ENCODE measurements at places on chromosomes 2 and 18.

- no peak for DNase-seq
These were observed 30.0 kb downstream of the MRPL35 start for GRCh38 chr2:86229221-86229620.

DNA sequence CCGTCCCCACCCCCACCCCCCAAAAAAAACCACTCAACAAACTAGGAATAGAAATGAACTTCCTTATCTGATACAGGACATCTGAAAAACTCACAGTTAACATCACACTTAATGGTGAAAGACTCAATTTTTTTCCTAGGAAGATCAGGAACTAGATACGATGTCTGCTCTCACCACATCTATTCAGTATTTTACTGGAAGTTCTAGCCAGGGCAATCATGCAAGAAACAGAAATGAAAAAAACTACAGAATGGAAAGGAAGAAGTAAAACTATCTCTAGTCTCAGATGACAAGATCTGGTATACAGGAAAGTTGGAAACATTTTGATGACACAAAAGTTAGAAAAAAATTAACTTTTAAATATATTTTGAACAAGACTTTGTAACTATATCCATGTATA is 114.4 kb upstream of the FZD5 start:
- DNase-seq, result no peak

- DNase-seq, result no peak
These were observed 125.8 kb downstream of the TANC1 start for GRCh38 chr2:159094173-159094737.

DNA sequence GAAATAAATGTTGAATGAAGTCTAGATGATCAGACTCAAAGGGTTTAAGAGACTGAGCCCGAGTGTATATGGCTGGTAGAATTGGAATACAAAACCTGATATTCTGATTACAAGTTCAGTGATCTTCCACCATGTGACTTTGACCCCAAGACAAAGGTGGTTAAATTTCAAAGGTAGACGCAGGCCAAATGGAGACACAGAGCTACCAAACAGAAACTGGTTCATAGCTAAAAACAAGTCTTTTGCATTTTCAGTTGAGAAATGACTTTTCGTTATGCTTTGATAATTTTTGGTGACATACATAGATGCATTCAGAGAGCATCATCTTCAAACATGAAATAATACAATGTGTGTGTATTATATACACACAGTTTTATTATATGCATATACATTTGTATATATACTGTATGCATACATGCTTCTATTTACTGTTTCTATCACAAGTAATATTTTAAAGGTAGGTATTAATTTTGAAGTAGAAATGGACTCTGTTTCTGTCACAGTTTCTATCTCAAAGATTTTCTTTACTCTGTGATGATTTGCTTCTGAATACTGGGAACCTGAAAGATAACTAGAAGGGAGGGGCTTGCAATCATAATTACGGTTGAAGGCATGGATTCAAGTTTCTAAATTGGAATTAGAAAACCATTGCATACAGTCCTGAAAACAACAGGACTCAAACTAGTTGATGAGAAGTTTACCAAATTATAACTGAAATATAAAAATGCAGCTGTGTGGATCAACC is 142.3 kb downstream of the ABCA12 start:
- DNase-seq, result no peak

DNA sequence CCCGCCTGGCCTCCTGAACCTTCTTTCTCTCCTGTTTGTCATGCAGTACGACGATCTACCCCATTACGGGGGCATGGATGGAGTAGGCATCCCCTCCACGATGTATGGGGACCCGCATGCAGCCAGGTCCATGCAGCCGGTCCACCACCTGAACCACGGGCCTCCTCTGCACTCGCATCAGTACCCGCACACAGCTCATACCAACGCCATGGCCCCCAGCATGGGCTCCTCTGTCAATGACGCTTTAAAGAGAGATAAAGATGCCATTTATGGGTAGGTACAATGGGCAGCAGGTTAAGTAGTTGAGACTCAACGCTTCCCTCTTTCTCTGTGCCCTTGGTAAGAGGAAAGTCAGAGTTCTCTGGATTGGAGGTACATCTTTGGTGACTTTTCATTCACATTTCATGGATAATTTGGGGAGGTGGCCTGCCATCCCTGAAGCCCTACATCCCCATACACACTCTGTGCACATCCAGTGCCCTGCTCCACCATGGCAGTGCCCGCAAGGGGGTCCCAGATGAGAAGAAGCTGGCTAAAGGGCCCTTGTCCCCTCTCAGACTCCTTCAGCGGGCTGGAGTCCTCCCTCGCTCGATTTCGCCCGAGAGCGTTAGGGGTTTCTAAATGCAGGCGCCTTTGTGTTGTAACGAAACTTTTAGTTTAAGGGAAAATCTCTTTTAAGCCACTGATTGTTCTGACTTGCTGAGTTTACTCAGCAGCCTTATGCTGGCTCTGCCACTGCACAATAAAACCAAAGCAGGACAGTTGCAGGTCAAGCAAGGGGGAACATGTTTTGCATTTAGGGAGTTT is 3.0 kb downstream of the MEIS1 start:
- DNase-seq, result no peak

DNA sequence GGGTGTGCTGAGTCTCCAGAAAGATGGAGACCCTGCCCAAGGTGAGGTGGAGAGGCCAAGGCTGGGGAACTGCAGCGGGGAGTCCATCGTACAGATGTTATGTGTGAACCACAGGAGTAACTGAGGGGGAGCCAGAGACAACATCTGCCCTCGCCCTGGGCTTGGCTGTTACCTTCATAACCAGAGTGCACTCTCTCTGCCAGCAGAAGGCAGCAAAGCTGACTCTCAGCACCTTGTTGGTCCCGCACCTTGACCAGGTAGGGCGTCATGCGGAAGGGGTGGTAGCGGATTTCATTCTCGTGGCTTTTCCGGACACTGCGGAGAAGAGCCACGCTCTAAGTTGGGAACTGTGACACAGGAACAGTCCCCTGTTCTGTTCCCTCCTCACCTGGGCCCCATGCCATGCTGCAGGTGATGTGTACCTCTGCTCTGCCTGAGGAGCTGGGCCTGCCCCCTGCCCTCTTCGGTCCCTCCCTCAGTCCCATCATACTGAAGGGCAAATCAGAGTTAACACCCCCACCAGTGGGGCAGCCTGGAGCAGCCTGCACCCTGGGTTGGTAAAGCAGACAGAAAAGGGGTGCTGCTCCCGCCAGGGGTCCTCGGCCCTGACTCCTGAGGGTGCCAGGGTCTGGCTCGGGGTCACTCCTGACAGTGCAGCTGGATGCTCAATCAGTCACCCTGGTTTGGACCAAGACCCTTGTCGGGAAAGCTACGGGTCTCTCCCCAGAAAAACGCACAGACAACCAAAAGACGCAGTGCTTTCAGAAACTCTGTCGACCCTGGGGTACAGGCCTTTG is 20.3 kb downstream of the PER2 start:
- DNase-seq, result no peak

DNA sequence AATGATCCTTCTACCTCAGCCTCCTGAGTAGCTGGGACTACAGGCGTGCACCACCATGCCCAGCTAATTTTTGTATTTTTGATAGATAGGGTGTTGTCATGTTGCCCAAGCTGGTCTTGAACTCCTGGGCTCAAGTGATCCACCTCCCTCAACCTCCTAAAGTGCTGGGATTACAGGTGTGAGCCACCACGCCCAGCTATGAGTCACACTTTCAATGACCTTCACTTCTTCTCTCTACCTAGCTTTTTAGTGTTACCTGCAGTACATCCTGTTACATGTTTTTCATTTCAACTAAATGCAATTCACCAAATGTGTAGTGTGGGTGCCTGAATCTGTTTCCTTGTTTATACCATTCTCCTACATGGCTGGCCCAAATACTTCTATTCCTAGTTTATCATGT is 64.0 kb downstream of the SLC39A10 start:
- no peak for DNase-seq

DNA sequence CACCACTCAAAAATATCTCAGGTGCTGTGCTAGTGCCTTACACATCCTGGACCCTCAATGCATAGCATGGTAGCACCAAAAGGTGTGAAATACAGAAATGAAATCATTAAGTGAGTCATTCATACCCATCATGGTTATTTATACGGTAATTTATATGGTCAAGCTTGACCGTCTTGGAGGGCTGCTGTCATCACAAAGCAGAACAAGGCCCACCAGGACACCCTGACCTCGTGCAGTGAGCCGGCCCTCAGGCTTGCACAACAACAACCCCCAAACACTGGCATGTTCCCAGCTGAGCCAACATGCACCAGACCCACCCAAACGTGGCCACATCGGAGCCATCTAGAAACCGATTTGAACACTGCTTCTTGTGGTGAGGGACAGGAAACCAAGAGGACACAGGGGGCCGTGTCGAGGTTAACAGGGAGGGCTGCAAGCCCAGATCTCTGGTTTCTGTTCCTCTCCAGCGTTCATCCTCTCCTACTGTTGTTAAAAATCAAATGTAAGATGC is 378.5 kb upstream of the ID2 start:
- DNase-seq, result peak; percentile 77

DNA sequence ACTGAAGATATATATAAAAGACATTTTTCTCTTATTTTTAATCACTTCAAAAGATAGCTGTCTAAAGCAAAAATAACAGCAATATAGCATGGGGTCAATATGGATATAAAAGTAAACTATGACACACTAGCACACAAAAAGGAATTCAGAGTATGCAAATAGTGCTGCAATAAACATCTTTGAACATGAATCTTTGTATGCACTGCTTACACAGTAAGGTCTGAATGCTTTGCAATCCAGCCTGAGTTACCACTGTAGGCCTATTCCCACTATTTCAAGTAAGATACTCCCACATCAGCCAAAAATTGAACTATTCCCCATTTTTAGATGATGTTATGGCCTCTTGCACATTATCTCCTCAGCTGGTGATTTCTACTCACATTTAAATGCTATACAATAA is 27.4 kb upstream of the ERCC3 start:
- DNase-seq, result no peak

- peak; percentile 55 for DNase-seq
These were observed 78.5 kb downstream of the ACSL3 start for GRCh38 chr2:222939208-222939856.

- DNase-seq, result no peak
These were observed 14.0 kb upstream of the CCNYL1 start for GRCh38 chr2:207697411-207697810.

- no peak for DNase-seq
These were observed 76.8 kb downstream of the ZNF407 start for GRCh38 chr18:74674487-74674886.

- no peak for DNase-seq
These were observed 22.8 kb upstream of the MYO3B start for GRCh38 chr2:170155022-170155722.

DNA sequence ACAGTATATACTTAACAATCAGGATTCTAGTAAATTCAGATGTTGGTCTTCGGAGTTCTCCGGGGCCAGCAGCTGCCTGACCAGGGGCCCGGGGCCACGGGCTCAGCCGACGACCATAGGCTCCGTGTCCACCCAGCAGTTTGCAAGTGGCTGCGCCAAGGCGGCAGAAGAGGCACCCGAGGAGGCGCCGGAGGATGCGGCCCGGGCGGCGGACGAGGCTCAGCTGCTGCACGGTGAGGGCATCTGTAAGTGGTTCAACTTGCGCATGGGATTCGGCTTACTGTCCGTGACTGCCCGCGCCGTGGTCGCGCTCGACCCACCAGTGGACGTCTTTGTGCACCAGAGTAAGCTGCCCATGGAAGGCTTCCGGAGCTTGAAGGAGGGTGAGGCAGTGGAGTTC is 136.3 kb downstream of the NUP35 start:
- no peak for DNase-seq

GRCh38 chr2:225282858-225283710 is 116.4 kb upstream of the NYAP2 start:
- DNase-seq, result no peak

All from activated T-helper 1 cell treated with anti-CD3 and anti-CD28 coated beads, Interleukin-12 subunit alpha, Interleukin-12 subunit beta, Interleukin-2, Interleukin-4 antibody, amounts not matched to agents 30 ng/mL and 10 ng/mL and 1 ng/mL, durations not matched to agents 14 hours and 24 hours and 36 hours (primary cell).